ENCODE measurements at places on chromosomes 12 and 14. TPM values are rescaled to one million over a fixed set of nuclear protein-coding genes. Genes with fewer than 3 reads are reported as not detected.

The NOS1 gene
- 1.00 TPM for polyA plus RNA-seq

The BCL7A gene
- polyA plus RNA-seq = 34.0 TPM

The RPL10L gene
- not detected for polyA plus RNA-seq

The TMEM119 gene
- 25.5 TPM for polyA plus RNA-seq

DNA sequence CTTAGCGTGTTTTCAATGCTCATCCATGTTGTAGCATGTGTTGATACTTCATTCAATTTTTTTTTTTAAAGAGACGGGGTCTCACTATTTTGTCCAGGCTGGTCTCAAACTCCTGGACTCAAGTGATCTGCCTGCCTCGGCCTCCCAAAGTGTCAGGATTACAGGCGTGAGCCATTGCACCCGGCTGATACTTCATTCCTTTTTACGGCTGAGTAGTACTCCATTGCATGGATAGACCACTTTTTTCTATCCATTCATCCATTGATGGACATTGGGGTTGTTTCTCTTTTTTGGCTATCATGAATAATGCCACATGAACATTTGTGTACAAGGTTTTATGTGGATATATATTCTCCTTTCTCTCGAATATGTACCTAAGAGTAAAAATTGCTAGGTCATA is 1.2 kb downstream of the P2RX7 start:
- no peak for DNase-seq

DNA sequence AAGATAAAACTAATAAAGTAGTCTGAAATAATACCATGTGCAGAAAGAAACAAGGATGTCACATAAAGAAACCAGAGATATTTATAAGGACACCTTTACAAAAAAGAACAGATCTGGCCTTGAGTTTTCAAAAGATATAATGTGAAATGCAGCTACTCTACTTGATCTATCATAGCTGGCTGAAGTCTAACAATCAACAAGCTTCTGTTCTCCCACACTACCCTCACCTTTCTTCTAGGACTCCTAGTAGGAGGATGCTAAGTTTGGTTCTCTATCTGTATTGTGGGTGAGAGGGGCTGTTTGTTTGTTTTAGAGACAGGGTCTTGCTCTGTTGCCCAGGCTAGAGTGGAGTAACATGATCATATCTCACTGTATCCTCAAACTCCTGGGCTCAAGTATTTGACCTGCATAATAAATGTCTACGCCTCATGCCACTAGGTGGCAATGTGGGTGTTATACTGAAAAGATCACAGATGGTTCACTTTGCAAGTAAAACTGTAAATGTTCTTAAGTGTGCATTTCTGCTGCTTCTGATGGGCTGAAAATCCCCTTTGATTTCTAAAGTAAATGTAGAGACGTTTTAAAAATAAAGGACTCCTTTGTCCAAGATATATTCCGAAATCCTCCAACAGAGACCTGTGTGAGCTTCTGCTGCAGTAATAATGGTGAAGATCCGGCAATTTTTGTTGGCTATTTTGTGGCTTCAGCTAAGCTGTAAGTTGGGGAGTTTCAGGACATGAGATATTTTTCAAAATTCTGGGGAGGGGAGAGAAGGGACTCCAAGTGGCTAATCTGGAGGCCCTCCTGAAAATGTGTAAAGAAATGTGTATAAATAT is 269.3 kb downstream of the DAD1 start:
- DNase-seq = peak; percentile 47

- no peak for DNase-seq
Measured at GRCh38 chr14:68379510-68380328, 413.1 kb downstream of the ZFP36L1 start.

- DNase-seq = no peak
Measured at GRCh38 chr12:58455136-58455535, 465.2 kb downstream of the LRIG3 start.

DNA sequence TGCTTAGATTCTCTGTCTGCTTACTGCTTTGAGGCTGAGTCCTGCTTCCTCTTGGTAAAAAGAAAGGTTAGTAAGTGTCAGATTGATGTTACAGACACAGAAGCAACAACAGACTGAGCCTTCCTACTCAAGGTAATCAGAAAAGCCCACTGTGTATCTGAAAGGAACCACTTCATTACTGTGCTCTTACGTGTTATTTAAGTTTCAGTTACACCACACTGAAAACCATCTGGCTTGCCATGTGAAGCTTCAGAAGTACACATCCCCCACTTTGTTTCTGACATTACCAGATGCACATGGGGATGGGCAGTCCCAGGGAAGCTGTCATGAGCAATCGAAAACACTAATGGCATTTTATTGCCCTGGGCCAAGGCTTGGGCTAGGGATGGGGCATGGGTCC is 1290.1 kb downstream of the AACS start:
- DNase-seq = no peak

DNA sequence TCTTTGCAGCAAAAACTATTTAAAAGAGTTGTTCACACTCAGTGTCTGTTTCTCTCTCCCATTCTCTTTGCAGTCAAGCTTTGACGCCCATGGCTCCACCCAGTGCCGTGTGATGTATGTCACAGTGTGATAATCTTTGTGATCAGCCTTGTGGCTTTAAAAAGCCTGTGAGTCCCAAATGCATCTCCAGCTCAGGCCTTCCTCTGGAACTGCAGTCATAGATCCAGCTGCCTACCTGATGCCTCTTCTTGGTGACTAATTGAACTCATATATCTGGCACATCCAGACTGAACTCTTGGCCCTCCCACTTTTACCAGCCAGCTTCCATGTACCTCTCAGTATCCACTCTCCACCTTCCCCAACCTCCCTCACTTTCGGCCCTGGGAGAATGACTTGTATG is 182.8 kb upstream of the ARHGAP5 start:
- DNase-seq = no peak

DNA sequence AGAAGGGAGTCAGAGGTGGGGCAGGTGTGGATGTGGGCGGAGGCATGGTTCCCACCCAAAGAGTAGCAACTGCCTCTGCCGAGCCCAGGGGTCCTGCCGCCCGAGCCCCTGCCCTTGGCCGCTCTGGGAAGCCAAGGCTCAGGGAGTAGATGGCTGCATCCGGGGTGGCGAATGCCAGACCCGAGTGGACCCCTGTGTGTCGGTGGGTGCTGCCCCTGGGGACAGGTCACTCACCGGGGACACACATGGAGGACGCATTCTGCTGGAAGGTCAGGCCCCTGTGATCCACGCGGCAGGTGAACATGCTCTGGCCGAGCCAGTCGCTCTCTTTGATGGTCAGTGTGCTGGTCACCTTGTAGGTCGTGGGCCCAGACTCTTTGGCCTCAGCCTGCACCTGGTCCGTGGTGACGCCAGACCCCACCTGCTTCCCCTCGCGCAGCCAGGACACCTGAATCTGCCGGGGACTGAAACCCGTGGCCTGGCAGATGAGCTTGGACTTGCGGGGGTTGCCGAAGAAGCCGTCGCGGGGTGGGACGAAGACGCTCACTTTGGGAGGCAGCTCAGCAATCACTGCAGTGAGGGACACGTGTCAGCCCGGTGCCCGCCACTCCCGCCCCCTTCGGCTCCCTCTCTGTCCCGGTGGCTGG is 329.0 kb downstream of the TMEM121 start:
- no peak for DNase-seq

DNA sequence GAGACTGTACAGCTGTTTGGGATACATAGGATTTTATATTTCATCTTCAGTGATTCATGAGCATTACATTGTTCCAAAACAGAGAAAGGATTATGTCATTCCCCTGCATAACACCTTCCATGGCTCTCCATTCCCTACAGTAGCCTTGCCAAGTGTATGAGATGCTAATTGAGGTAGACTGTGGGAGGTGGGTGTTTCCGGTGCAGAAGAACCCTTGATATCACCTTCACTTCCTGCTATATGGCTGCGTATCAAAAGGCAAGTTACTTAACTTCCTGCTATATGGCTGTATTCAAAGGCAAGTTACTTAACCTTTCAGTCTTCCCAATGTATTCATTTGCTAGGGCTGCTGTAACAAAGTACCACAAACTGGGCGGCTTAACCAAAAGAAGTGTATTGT is 11.2 kb downstream of the FAR2 start:
- DNase-seq = no peak

- no peak for DNase-seq
Measured at GRCh38 chr12:46432325-46432724, 59.8 kb upstream of the SLC38A2 start.

GRCh38 chr14:106652494-106652893 is 1126.1 kb downstream of the TMEM121 start:
- no peak for DNase-seq

- no peak for DNase-seq
Measured at GRCh38 chr14:53247596-53248370, 94.7 kb upstream of the DDHD1 start.

DNA sequence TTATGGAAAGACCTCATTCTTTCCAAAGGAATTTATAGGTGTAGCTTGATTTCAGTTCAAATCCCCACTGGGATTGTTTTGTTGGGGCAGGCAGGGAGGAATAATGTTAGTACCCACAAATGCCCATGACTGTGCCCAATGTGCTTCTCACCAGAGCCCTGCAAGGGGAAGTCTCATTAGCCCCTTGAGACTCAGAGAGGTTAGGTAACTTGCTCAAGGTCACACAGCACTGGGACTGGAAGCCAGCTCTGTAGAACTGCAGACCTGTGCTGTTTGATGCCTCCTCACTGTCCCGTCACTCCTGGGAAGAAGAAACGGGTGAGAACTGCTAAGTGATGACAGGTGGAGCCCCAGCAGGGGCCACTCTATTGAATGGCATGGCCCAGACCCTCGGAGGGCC is 8.9 kb downstream of the ANKRD9 start:
- DNase-seq = no peak
